Fibroblast of upper back skin (primary cell): ENCODE measurements at places on chromosomes 12 and 14.
A peak's percentile ranks its signal among the peaks of the same experiment; 100 is the strongest.

DNA sequence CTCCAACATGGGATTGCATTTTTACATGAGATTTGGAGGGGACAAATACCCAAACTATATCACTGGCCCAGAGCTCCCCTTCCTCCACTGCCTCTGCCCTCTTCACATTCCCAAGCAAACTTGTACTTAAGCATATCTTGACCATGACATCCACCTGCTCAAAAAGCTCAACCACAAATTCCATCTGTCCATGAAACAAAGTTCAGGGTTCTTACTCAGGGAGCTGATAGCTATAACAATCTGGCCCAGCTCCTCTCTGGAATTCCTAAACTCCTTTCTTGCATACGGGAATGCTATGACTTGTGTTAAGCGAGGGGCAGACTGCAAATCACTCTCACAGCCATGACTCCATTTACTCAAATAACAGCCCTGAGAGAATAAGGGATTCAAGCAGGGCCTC lies 152.1 kb downstream of the GALC start:
- DNase-seq = no peak

DNA sequence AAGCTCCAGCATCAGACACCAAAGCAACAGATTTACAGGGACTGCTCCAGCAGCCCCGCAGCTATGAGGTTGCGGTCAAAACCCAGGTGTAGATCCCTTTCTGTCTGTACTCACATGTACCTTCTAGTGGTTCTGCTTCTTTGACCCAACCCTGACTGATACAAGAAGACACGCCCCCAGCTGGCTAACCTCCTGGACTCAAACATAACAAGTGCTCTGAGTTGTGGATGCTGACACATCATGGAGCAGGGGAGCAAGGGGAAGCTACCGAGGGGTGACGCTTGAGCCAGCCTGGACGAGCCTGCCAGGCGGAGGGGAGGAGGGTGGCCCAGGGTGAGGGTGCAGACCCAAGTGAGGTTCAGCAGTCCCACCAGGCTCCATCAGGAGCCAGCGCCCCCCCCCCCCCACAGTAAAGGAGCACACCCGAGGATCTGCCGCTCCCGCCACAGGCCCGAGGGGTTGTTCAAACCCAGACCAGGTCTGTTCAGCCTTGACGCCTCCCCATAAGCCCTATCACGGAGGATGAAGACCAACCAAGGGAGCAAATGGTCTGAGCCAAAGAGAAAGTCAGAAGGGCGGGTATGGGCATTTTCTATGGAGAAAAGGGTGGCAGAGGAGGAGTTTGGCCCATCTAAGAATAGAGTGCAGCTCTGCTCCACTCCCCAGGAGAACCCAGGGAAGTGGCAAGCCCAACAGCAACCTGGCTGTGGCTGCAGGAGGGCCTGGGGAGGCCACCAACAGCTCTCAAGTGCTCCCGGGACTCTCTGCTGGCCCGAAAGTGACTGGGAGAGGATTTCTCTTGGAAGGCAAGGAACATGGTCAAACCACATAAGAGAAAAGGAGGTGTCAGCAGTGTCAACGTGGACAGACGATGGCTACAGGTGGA lies 229.4 kb downstream of the BCL11B start:
- no peak for DNase-seq

GRCh38 chr12:92619026-92619425 lies 83.8 kb upstream of the PLEKHG7 start:
- DNase-seq = no peak

GRCh38 chr14:69481815-69482568 lies 2.5 kb upstream of the PLEKHD1 start:
- DNase-seq = no peak

DNA sequence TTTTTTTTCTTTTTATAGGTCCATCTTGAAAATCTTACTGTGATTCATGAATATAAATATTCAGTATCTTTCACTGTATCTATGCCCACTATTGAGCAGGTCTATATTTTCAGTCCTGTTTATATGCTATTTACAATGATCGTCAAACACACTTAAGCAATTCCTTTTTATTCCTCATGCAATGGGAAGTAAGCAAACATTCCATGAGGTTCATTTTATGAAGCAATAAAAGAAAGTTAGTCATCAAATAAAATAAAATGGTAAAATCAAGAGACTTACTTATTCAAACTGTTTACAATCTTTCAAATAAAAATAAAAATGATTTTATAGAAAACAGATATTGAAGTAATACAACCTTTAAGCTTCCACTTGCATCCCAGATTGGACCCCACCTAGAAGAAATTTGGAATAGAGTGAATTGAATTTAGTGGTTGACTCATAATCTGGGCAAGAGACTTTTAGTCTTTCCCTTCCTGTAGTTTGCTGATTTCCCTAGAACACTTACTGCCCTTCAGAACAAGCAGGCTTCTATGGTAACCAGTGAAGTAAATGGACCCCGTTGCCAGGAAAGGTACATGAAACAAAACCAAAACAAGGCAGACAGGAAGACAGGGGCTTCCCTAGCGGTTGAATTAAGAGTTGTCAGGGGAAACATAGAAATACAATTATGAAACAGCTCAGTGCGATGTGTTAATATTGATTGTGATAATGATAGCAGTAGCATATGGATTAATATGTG lies 241.0 kb upstream of the ATP2B1 start:
- DNase-seq = peak; percentile 58

DNA sequence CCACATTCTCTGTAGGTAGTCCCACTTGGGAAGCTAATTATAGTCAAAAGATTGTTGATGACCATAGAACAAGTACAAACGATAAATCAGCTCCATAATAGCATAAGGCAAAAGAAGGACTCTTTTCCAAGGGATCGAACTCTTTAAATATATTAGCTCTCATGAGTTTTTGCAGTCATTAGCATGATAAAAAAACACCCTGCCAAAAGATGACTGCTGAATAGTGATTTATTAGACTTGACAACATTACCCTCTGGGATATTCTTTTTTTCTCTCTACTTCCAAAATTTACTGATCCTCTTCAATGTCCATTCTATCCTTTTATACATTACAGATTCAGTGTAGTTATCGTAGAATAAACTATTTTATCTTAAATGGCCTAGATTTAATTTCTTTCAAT lies 14.2 kb downstream of the EPYC start:
- no peak for DNase-seq

GRCh38 chr12:92289629-92290349 lies 144.1 kb upstream of the BTG1 start:
- peak; percentile 77 for DNase-seq

DNA sequence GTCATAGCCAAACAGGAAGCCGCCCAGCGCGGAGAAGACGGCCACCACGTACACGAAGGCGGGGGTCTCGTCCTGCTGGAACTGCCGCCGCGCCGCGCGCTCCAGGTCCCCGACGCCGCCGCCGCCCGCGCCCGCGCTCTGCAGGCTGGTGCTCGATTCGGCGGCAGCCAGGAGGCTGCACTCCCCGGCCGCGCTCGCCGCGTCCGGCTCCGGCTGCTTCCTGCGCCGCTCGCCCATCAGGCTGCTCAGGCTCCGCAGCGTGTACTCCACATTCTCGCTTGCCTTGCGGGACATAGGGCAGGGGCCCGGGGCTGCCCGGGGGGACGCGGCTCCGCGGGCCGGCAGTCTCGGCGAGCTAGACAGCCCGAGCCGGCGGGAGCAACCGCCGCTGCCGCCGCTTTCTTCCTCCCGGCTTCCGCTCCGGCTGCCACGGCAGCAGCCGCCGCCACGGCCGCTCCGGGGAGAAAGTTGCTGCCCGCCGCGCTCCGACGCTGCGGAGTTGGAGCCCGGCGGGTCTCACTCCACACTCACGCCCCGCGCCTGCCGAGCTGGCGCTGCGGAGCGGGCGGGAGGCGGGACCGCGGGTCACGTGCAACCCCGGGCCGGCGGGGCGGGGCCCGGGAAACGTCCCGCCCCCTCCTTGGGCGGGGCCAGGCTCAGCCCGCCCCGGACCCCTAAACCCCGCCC lies at the start of gene SLC2A13:
Gene SLC2A13 (minus strand): TSS at position 567 of the 687 bp plus-strand sequence. CDS start 273 bp downstream, at position 294.
- DNase-seq = peak; percentile 63

- no peak for DNase-seq
Measured at GRCh38 chr12:30764251-30764650, 9.5 kb upstream of the CAPRIN2 start.

GRCh38 chr12:120536064-120536791 lies 2.1 kb downstream of the RNF10 start:
- DNase-seq = no peak

DNA sequence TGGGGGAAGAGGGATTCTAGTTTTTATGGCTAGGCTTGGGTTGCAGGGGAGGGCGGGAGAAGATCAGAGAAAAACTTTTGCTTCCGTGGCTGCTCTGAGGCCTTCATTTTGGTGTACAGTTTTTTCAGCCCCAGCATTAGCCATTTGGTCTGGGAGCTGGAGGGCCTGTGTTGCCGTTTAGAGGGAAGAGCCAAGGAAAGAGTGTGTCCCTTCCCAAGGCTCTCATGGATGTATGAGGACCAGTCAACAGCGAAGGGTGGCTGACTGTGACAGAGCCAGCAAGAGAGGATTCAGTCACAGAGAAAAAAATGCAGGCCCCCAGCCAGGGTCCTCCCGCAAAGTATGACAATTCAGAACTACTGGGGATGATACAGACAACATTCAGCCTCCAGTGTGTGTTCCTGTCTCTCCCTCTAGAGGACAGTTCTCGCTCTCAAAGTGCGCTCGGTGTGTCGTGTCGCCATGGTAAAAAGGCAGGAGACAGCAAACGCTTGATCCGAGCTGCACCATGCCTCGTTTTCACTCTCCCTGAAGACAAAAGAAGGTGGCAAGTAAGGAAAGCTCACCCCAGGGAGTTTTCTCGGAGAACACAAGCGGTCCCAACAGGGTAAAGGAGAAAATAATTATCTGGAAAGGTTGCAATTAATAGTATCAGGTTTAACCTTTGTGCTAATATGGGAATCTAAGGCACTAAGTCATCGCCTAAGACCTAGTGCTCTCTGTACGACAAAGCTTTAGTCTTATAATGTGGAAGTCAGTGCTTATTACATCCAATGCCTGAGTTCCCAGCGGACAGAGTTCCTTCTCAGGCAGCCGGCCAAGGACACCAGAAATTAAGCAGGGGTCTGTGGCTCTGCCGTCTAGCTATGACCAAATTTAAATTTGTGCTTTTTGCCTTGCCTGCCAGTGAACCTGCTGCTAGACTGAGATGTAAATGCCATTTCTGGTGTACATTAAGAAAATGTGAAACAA lies 157.3 kb upstream of the PLXNC1 start:
- DNase-seq = peak; percentile 67

DNA sequence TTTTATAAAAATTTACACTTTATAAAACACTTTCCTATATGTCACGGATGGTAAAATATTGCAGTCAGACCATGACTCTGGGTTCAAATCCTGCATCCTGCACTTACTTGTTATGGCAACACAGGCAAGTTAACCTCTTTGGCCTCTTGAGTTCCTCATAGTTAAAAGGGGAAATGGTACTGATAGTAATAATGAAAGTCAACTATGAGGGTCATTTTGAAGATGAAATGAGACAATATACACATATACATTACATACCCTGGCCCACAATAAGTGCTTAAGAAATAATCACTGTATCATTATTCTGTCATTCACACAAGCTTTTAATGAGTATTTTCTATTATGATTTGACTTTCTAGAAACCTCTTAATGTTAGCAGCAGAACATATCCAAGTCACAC lies 64.4 kb downstream of the C12orf42 start:
- no peak for DNase-seq

DNA sequence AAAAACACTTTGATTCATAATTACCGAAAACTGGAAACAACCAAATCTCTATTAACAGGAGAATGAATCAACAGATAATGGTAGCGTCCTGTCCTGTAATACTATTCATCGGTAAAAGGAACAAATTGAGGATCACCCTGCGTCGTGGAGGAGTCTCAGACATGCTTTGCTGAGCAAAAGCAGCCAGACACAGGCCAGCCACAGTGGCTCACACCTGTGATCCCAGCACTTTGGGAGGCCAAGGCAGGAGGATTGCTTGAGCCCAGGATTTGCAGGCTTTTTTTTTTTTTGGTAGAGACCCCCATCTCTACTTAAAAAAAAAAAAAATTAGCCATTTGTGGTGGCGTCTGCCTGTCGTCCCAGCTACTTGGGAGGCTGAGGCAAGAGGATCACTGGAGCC lies 34.1 kb upstream of the MMP17 start:
- no peak for DNase-seq

DNA sequence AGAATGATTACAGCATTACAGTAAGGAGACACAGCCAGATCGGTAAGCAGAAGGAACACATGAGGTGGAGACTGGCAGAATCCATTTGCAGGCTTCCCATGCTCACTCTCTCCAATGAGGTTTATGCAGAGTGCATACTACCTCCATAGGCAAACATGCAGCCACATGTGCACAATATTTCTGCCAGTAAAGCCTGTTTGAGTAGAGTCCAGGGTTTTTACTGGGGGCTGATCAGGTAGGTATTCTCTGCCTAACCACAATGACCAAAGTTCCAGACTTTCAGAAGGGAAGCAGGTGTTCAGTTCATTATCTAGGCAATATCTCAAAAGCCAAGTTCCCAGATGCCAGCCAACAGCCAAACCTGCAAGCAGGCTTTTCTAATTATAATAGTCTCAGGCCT lies 31.1 kb downstream of the INTS13 start:
- DNase-seq = no peak

DNA sequence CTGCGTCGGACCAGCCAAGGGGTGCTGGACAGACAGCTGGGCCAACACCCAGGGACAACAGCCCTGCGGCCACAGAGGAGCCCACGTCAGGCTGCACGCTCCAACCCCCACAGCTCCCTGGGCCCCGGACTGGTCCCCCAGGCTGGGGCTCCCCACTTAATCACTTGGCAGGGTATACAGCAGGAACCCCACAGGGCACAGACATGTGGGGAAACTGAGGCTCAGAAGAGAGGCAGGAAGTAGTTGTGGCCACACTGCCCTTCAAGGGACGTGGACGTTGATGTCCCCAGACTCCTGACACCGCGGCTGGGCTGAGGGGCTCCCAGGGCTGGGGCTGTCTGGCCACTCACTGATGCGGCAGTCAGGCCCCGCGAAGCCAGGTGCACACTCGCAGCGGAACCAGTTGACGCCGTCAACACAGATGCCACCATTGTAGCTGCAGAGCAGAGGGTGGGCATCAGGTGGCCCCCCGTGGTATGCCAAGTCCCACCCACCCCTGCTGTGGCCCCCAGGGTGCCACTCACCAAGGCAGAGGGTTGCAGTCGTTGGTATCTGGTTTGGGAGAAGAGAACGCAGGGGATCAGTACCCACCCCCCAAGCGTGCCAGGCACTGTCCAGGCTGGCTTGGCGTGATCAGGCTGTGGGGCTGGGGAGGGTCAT lies 21.5 kb downstream of the JAG2 start:
- no peak for DNase-seq

DNA sequence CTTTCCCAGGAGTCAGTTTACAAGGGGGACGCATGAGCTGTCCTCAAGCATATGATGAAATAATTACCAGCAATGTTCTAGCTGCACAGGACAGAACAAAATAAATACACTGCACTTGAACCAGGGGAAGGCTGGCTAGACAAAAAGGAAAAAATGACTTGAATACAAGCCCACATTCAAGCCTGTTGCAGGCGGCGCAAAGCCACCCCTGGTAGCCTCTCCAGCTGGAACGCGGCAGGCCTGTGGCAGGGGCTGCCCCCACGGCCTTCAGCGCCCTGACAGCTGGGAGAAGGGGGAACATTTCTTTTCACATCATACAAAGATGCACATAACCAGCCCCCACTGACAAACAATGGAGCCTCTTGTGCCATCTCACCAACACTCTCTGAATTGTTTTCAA lies 57.1 kb downstream of the TRAFD1 start:
- no peak for DNase-seq
